Mesothelial cell of epicardium (in vitro differentiated cells): ENCODE measurements at places on chromosomes 3 and 15. TPM values are rescaled to one million over a fixed set of nuclear protein-coding genes. Genes with fewer than 3 reads are reported as not detected.

GRCh38 chr15:33116198-33116597, 78.3 kb downstream of the FMN1 start:
- no peaks in the 10 kb centered on the region for H3K36me3 ChIP-seq
- no peak overlapping the region for H3K27ac ChIP-seq
- peaks cover 9% of the 10 kb centered on the region for H3K4me1 ChIP-seq
- no peak overlapping the region for H3K4me3 ChIP-seq
- DNase-seq, result no peak

- H3K4me3 ChIP-seq, result no peak overlapping the region
- H3K27ac ChIP-seq, result peak overlapping the region; percentile 40
- H3K27me3 ChIP-seq, result no peaks in the 10 kb centered on the region
- no peaks in the 10 kb centered on the region for H3K36me3 ChIP-seq
- no peak for DNase-seq
Measured at GRCh38 chr3:21839592-21839991, 88.6 kb upstream of the ZNF385D start.

GRCh38 chr15:67281714-67282113, 27.1 kb downstream of the IQCH start:
- no peaks in the 10 kb centered on the region for H3K27me3 ChIP-seq
- no peak for DNase-seq
- no peaks in the 10 kb centered on the region for H3K4me1 ChIP-seq
- H3K36me3 ChIP-seq, result peaks cover 4% of the 10 kb centered on the region
- no peak overlapping the region for H3K4me3 ChIP-seq
- no peak overlapping the region for H3K27ac ChIP-seq

GRCh38 chr3:12658593-12659058, 5.3 kb downstream of the RAF1 start:
- peaks cover 32% of the 10 kb centered on the region for H3K4me1 ChIP-seq
- H3K36me3 ChIP-seq, result peaks cover 2% of the 10 kb centered on the region
- no peak overlapping the region for H3K4me3 ChIP-seq
- H3K27me3 ChIP-seq, result no peaks in the 10 kb centered on the region
- DNase-seq, result no peak

- no peak overlapping the region for H3K4me3 ChIP-seq
- H3K36me3 ChIP-seq, result peaks cover 19% of the 10 kb centered on the region
- peaks cover 2% of the 10 kb centered on the region for H3K27me3 ChIP-seq
Measured at GRCh38 chr15:100002787-100003536, 269.7 kb upstream of the LYSMD4 start.

- peaks cover 30% of the 10 kb centered on the region for H3K4me1 ChIP-seq
- H3K27me3 ChIP-seq, result no peaks in the 10 kb centered on the region
- H3K4me3 ChIP-seq, result no peak overlapping the region
- no peak for DNase-seq
- H3K36me3 ChIP-seq, result no peaks in the 10 kb centered on the region
- no peak overlapping the region for H3K27ac ChIP-seq
Measured at GRCh38 chr15:69408841-69409240, 5.3 kb upstream of the KIF23 start.

GRCh38 chr3:129310111-129311011, 31.7 kb downstream of the HMCES start:
- H3K4me3 ChIP-seq, result no peak overlapping the region
- H3K27me3 ChIP-seq, result no peaks in the 10 kb centered on the region
- H3K4me1 ChIP-seq, result peaks cover 23% of the 10 kb centered on the region
- peak overlapping the region; percentile 19 for H3K27ac ChIP-seq

DNA sequence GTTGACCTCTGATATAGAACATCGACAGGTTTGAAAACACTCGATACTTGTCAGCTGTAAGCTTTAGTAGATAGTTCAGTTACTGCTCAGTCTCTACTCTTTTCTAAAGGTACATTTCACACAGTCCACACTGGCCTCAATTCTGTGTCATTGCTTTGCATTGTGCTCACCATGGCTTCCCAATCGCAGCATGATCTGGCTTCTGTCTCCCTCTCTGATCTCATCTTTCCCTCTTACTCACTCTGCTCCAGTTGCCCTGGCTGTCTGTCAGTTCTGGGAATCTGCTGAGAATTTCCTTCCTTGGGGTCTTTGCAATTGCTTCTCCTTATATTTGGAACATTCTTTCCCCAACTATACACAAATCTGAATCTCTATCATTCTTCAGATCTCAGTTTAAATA, 80.6 kb downstream of the GTF2E1 start:
- DNase-seq, result no peak
- H3K4me1 ChIP-seq, result peaks cover 3% of the 10 kb centered on the region
- no peaks in the 10 kb centered on the region for H3K27me3 ChIP-seq
- H3K27ac ChIP-seq, result no peak overlapping the region
- H3K36me3 ChIP-seq, result no peaks in the 10 kb centered on the region
- no peak overlapping the region for H3K4me3 ChIP-seq

PRSS50 gene
- total RNA-seq, result 4.4 to 4.8 TPM (median 4.5 TPM) in 3 replicates

KLHL40 gene
- not detected in 3 replicates for total RNA-seq

DNA sequence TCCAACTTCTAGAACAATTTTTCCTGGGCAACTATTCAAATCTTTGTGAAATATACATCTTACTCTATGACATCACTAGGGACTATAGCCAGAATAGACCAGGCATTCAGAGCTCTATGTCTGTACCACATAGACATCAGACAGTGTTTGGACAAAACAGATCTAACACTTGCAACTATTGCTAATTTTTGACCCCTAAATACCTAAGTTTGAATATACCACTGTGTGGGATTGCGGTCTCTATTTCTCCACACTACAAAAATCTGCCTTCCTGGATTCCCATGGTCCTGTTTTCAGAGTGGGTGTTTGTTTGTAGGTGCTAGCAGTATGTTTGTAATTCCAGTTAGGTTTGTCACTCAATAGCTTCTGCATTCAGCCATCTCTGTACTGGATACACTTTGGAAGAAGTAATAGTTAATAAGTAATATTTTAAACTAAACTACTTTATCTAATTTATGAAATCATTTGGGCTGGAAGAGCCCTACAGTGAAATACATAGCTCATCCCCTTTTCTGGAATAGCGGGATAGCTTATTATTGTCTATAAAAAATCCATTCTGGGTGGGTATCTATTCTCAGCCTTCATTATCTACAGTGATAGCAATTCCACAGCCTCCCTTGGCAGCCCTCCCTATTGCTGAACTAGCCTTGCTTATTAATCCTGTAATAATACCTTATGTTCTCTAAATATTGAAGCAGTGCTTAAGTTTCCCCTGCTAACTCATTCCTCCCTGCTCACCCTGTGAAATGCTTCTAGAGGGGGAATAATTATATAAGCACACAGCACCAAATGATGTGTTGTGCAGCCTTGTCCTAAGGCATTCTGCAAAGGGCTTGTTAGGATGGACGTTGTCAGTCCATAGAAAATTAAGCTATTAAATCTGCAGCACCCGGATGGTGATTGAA, 49.4 kb downstream of the RBMS3 start:
- H3K27ac ChIP-seq, result no peak overlapping the region
- no peak for DNase-seq
- H3K36me3 ChIP-seq, result no peaks in the 10 kb centered on the region
- no peaks in the 10 kb centered on the region for H3K27me3 ChIP-seq

- no peaks in the 10 kb centered on the region for H3K27me3 ChIP-seq
- peaks cover 35% of the 10 kb centered on the region for H3K4me1 ChIP-seq
- DNase-seq, result no peak
- peak overlapping the region; percentile 0 for H3K27ac ChIP-seq
- no peak overlapping the region for H3K4me3 ChIP-seq
- H3K36me3 ChIP-seq, result peaks cover 6% of the 10 kb centered on the region
Measured at GRCh38 chr15:41934843-41935242, 37.5 kb downstream of the EHD4 start.

IL5RA gene
- total RNA-seq, result not detected in 3 replicates

APBA2 gene
- total RNA-seq, result 33.1 to 36.7 TPM (median 34.3 TPM) in 3 replicates

SMCO1 gene
- not detected in 3 replicates for total RNA-seq

- no peak overlapping the region for H3K27ac ChIP-seq
- no peak for DNase-seq
- H3K36me3 ChIP-seq, result peaks cover 7% of the 10 kb centered on the region
- no peaks in the 10 kb centered on the region for H3K27me3 ChIP-seq
Measured at GRCh38 chr3:48004694-48005093, 11.5 kb downstream of the MAP4 start.

- H3K27me3 ChIP-seq, result no peaks in the 10 kb centered on the region
- peaks cover 3% of the 10 kb centered on the region for H3K4me1 ChIP-seq
- no peak for DNase-seq
- H3K36me3 ChIP-seq, result no peaks in the 10 kb centered on the region
- H3K27ac ChIP-seq, result no peak overlapping the region
Measured at GRCh38 chr3:182710557-182711157, 82.6 kb upstream of the ATP11B start.

- H3K4me1 ChIP-seq, result peaks cover 36% of the 10 kb centered on the region
- H3K4me3 ChIP-seq, result no peak overlapping the region
- H3K36me3 ChIP-seq, result no peaks in the 10 kb centered on the region
Measured at GRCh38 chr15:62989366-62990055, 53.0 kb upstream of the TPM1 start.

DNA sequence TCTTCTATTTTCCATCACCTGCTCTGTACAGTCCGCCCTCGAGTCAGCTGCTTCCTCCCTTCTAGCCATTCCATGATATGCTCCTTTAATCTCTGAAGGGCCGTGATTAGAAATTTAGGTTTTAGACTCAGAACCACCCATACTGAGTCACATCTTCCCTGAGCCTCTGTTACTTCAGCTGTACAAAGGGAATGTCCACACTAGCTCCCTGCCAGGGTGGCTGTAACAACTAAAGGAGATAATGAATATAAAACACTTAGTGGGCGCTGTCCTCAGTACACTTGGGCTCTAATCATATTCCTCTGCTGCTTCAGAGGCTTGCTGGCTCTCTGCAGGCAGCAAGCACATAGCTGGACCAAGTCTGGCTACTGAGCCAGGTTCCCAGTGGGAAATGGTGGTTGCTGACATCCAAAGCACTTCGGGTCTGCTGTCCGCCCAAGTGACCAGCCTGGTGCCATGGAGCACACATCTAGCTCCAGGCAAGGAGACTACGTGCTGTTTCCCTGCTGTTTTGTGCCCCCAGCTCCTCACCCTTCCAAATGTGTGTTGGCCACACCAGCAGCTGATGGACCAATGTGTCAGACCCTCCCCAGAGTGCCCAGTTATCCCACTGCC, 901 bp upstream of the CHST14 start:
- H3K4me1 ChIP-seq, result peaks cover 22% of the 10 kb centered on the region
- no peak for DNase-seq
- H3K27ac ChIP-seq, result peak overlapping the region; percentile 64
- peaks cover 4% of the 10 kb centered on the region for H3K36me3 ChIP-seq
- H3K27me3 ChIP-seq, result no peaks in the 10 kb centered on the region
- peak overlapping the region; percentile 63 for H3K4me3 ChIP-seq

DNA sequence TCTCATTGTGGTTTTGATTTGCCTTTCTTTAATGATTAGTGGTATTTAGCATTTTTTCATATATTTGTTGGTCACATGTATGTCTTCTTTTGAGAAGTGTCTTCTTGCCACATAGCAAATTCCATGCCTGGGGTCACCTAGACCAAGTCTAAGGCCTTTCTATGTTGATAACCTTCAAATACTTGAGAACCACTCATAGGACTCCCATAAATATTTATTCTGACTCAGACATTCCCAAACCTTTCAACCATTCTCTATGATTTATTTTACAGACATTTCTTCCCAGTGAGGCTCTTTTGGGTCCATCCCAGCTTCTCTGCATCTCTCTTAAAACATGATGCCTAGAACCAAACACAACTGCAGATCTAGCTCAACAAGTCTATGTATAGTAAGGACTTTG, 69.2 kb downstream of the ATP8B4 start:
- H3K36me3 ChIP-seq, result peaks cover 9% of the 10 kb centered on the region
- H3K27me3 ChIP-seq, result no peaks in the 10 kb centered on the region
- no peak for DNase-seq
- H3K4me1 ChIP-seq, result peaks cover 45% of the 10 kb centered on the region
- no peak overlapping the region for H3K27ac ChIP-seq
- no peak overlapping the region for H3K4me3 ChIP-seq

- H3K36me3 ChIP-seq, result peaks cover 2% of the 10 kb centered on the region
- H3K4me1 ChIP-seq, result peaks cover 37% of the 10 kb centered on the region
- no peak for DNase-seq
Measured at GRCh38 chr3:170324962-170325361, 32.6 kb upstream of the SKIL start.

ANKRD63 gene
- total RNA-seq, result 0.31 to 0.59 TPM (median 0.44 TPM) in 3 replicates

DNA sequence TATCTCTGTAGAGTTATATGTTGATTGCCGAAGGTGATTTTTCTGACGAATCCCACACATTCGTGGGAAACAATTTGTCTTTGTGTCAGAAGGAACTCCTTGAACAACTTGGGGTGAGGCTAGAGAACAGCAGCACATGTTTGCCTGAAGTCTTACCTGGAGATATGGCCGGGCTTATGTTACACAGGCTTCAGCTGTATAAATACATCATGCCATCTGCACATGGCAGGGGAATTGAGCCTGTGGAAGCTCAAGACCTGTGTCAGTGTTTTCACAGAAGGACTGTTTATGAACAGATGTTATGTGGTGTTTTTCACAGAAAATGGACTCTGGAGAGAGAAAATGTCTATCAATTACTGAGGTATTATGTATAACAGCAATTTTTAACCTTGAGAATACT, 203.6 kb upstream of the MDFIC2 start:
- H3K4me3 ChIP-seq, result no peak overlapping the region
- no peak for DNase-seq
- no peaks in the 10 kb centered on the region for H3K27me3 ChIP-seq
- no peaks in the 10 kb centered on the region for H3K36me3 ChIP-seq
- H3K27ac ChIP-seq, result no peak overlapping the region

LSG1 gene
- total RNA-seq, result 48.1 to 48.9 TPM (median 48.2 TPM) in 3 replicates
